Stimulated activated CD4-positive, alpha-beta T cell treated with anti-CD3 and anti-CD28 coated beads, Interleukin-1b, Interleukin-23, amount 100 ng/mL, for 48 hours (primary cell): ENCODE measurements at places on chromosomes 12 and 14.

GRCh38 chr12:56158926-56159461 is 835 bp downstream of the MYL6 start:
- DNase-seq, result peak; percentile 31

GRCh38 chr14:29075761-29076160 is 309.2 kb downstream of the FOXG1 start:
- DNase-seq, result no peak

DNA sequence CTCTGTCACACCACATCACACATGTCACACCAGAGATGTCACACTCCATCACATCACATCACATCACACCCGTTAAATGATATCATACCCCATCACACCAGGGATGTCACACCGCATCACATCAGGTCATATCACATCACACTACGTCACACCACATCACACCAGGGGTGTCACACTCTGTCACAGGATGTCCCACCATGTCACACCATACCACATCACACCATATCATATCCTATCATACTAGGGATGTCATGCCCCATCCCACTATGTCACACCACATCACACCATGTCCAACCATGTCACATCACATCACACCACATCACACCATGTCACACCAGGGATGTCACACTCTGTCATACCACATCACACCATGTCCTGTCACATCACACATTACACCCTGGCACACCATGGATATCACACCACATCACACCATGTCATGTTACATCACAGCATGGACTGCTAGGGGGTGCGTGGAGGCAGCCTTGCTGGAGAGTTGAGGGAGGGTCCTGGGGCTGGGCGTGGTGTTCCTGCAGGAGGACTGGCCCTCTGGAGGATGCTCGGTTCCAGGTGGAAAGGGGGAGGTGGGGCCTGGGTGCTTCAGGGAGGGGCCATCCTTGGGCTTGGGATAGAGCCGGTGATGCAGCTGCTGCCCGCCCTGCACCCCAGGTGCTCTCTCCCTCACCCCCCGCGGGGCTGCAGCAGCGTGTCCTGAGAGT is 134.6 kb downstream of the TMEM121 start:
- DNase-seq, result no peak

GRCh38 chr14:60363275-60363674 is 114.3 kb downstream of the PPM1A start:
- no peak for DNase-seq
